ENCODE measurements at places on chromosomes 1 and 21.

DNA sequence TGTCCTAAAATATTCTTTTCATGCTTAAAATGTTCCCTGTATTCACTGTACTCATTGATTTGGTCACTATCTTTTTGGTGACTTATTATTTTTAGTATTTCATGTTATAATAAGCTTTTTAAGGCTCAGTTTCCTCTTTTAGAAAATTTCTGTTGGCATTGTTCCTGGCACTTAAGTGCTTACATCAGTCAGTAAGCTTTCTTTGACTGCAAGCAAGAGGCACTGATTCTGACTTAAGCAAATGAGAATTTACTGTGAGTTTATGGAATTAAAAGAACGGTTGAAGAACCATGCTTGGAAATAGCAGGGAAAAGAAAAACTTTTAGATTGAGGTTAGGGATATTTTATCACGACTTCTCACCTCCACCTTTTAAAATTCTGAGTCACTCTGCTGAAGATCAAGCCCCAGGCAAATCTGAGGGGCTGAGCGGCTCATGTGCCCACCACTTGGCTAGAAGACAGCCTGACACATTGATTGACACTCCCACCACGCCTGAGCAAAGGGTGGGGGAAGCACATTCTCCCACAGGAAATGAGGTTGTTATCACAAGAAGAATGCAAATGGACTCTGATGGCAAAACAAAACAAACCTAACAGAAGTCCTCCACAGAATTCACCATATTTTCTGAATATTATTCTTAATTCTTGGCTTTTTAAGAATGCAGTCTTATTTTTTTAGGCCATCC is 102.8 kb downstream of the KCTD3 start:
- DNase-seq = no peak

GRCh38 chr1:8435569-8436071 is 117.7 kb downstream of the SLC45A1 start:
- no peak for DNase-seq

- no peak for DNase-seq
These were observed 81.0 kb downstream of the PDE9A start for GRCh38 chr21:42734323-42734971.

- no peak for DNase-seq
These were observed 52.4 kb downstream of the IER5 start for GRCh38 chr1:181140891-181141290.

- DNase-seq = no peak
These were observed 66.5 kb downstream of the PEX14 start for GRCh38 chr1:10541286-10541685.

- DNase-seq = no peak
These were observed 30.8 kb downstream of the PLPP3 start for GRCh38 chr1:56548571-56548970.

DNA sequence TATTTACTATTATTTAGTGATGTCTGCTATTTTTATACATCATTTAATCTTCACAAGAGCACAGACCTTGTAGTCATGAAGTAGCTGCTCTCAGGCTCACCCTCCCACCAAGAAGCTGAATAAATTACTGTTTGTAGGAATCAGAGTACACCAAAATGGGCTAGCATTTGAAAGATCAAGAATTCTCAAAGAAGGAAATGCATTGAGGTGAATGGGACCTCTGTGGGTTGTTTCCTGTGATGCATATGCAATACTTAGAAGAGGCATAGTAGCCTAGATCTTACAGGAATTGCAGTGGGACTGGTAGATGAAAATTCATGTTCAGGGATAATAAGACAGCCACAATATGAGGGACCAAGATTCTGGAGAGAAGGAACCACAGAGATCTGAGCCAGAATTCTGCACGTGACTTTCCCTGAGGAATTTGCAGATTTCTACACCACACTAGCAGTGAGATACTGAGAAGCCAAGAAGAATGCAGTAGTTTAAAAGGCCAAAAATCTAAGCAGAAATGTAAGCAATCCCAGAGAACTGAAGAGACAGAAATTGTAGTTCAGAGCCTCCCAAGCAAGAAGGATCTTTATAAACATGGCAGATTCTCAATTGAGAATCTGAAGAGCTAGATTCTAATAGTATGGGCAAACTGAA is 307.0 kb downstream of the ST6GALNAC3 start:
- peak; percentile 34 for DNase-seq

GRCh38 chr21:41602531-41602930 is 94.6 kb upstream of the TMPRSS2 start:
- DNase-seq = no peak

- peak; percentile 62 for DNase-seq
These were observed 712 bp upstream of the LAMB3 start for GRCh38 chr1:209652873-209653401.

- DNase-seq = no peak
These were observed 6.7 kb upstream of the WASF2 start for GRCh38 chr1:27496604-27497155.

GRCh38 chr1:95893921-95894320 is 659.9 kb downstream of the RWDD3 start:
- no peak for DNase-seq

- no peak for DNase-seq
These were observed 33.2 kb upstream of the RGS2 start for GRCh38 chr1:192775631-192776030.

DNA sequence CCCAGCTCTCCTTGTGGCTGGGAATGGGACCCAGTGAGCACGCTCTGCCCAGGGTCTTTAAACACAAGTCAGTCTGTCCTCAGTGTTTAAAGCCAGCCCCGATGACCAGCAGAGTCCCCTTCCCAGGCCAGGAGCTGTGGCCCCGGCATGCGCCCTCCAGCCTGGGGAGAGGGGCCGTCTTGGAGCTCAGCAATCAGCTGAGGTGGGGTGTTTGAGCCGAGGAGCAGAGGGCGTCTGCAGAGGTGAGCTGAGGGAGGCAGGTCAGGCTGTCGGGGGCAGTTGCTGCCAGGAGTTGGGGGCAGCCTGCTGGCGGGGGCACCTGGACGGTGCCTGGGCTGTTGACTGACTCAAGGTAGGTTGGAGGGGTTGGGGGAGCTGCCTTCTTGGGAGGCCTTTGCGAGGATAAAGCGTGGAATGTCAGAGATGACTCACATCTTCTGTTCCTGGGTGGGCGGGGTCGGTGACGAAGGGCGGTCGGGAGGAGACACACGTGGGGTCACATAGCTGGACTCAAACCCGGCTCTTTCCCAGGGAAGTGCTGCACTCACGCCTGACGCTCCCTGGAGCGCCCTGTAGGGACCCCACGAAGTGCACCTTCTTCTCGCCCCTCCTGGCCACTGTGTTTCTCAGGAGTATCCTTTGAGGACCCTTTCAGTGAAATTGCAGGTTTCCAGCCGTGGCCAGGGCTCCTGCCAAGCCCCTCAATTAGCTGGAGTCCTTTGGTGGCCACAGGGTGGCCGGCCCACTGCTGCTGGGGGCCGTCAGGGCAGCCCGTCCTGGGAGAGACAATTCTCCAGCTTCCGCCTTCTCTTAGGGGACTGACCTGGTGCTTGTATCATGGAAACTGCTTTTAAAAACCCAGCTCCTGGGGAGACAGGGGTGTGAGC is 86.2 kb downstream of the SIK1 start:
- DNase-seq = peak; percentile 59

GRCh38 chr1:156487862-156488261 is 12.7 kb downstream of the MEF2D start:
- no peak for DNase-seq

- no peak for DNase-seq
These were observed 22.8 kb downstream of the RAB7B start for GRCh38 chr1:205980237-205980870.

- no peak for DNase-seq
These were observed 15.1 kb downstream of the LCA5L start for GRCh38 chr21:39430457-39430856.

DNA sequence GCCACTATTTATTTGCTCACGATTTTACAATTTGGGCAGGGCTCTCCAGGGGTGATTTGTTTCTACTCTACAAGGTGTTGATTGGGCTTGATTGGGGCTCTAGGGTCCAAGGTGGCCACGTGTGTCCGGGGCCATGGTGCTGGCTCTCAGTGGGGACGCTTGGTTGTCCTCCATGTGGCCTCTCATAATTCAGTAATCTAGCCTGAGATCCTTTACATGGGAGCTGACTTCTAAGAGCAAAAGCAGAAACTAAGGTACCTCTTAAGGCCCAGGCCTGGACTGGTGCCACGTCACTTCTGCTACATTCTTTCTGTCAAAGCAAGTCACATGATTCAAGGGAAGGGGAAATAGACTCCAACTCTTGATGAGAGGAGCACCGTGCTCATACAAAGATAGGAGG is 8.1 kb upstream of the PSRC1 start:
- no peak for DNase-seq

DNA sequence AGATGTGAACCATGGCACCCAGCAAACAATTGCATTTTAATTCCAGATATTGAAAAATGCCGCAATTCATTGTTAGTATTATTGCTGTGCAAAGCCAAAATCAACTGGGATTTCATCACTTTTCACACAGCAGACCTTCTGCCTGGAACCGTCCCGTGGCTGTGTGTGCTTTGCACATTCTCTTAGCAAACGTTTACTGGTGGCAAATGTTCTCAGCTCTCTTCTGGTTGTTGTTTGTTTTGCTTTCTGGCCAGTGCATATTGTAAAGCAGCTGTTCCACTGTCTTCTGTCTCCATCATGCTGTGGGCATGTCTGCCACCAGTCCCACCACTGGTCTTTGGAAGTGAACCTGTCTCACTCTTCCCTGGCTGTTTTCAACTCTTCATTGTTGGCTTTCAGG is 19.8 kb upstream of the TTLL10 start:
- no peak for DNase-seq

- no peak for DNase-seq
These were observed 22.8 kb upstream of the RXRG start for GRCh38 chr1:165467706-165468105.

- no peak for DNase-seq
These were observed 2.4 kb downstream of the PLPP3 start for GRCh38 chr1:56576880-56577405.

- no peak for DNase-seq
These were observed 31.6 kb upstream of the CACNA1E start for GRCh38 chr1:181451661-181452230.

DNA sequence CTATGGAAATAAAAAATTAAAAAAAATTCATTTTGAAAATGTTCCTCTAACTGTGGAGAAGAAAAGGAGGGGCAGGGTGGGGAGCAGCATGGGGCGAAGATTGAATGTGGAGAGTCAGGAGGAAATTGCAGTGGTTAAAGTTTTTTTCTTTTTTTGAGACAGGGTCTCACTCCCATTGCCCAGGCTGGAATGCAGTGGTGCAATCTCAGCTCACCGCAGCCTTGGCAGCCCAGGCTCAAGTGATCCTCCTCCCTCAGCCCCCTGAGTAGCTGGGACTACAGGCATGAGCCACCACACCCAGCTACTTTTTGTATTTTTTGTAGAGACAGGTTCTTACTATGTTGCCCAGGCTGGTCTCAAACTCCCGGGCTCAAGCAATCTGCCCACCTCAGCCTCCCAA is 67.6 kb downstream of the ADSS2 start:
- no peak for DNase-seq

- no peak for DNase-seq
These were observed 24.2 kb downstream of the SNRNP40 start for GRCh38 chr1:31272369-31272768.

DNA sequence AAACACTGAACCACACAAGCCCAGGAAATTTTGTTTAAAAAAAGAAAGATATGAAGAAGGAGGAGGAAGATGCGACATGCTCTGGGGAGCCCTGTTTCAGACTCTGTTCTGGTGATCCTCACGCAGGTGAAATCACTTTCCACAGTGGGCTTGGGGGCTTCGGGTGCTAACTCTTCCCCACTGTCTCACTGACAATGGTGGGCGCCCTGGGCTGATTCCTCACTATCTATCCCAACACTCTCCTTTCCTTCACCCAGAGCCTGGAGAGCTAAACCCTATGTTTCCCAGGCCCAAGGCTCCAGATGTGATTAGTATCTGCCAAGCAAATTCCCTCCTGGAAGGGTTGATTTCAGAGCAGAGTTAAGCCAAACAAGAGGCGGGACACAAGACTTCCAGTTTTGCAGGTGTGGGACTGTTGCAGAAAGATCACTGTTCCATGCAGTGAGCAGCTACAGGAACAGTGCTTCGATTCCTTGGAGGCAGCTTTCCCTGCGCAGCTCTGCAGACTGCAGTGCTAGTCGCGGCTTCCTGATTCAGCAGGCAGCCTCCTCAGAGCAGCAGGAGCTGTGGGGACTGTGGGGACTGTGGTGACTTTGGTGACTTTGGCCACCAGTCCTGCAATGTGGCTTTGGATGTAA is 168.3 kb downstream of the RHOU start:
- DNase-seq = peak; percentile 3

GRCh38 chr1:228036701-228037231 is 30.0 kb downstream of the WNT3A start:
- DNase-seq = no peak

GRCh38 chr1:109759513-109760334 is 4.0 kb downstream of the EPS8L3 start:
- DNase-seq = no peak

- DNase-seq = no peak
These were observed 24.4 kb upstream of the IER5 start for GRCh38 chr1:181064011-181064623.

DNA sequence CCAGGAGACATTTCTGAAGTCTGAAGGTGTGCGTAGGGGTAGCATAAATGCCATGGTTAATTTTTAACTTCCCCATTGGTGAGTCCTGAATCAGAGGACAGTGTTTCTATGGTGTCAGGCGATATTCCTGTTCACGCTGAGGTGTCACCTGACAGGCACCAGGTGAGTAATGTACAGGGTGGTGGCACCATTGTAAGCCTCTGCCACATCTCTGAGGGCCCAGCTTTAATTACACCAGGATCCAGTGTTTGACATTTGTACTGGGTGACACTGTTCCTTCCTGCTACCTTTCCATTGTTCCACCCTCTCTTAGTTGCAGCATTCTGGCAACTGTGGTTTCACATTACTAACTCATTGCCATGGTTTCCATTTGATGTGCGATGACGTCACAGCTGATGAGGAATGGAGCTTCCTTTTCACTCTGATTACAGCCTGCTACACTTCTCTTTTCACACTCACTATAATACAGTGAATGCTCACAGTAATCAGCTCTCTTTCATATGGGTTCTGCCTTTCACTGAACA is 40.6 kb upstream of the MARK1 start:
- peak; percentile 15 for DNase-seq

- no peak for DNase-seq
These were observed 1.7 kb downstream of the ZNF692 start for GRCh38 chr1:248857201-248857600.

GRCh38 chr1:48062353-48062752 is 65.2 kb upstream of the TRABD2B start:
- DNase-seq = no peak

- no peak for DNase-seq
These were observed 77.0 kb downstream of the CTH start for GRCh38 chr1:70487910-70488665.

DNA sequence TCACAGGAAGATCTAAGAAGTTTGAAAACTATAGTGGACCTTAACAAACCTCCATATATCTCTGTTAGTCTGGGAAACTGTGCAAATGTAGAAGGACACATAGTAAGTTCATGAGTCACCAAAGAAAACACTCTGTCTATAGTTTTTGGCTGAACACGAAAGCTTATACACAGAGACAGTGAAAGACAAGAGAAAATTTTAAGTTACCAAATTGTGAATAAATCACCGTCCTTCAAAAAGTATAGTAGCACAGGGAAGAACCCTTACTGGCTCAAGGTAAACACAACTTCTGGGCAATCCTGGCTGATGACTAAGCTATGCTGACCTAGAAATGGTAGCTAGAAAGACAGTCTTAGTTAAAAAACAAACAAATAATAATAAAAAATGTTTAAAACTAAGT is 1057.9 kb downstream of the AMY1C start:
- DNase-seq = no peak

- no peak for DNase-seq
These were observed 29.9 kb downstream of the NUAK2 start for GRCh38 chr1:205291596-205291995.
